ENCODE measurements at places on chromosomes 1 and 21.

DNA sequence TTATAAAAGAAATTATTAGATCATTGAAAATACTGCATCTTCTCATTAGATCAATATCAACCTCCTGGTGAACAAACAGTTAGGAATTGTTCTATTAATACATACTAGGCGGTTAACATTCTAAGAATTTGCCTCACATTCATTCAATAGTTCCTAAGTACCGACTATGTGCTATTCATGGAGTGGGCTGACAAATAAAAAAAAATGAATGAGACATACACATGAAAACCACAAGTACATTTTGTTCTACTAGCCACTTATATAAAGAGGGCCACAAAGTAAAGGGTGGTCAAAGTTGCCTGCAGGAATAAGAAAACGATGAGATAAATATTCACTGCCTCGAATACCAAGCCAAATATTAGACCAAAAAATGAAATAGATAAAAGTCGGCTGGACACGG lies 294.4 kb downstream of the SDCCAG8 start:
- DNase-seq, result no peak

- no peak for DNase-seq
Measured at GRCh38 chr1:154467434-154468102, 34.5 kb upstream of the TDRD10 start.

GRCh38 chr21:26715878-26716506 lies 129.2 kb downstream of the ADAMTS1 start:
- DNase-seq, result no peak

GRCh38 chr1:9282696-9282955 lies 10.1 kb upstream of the SPSB1 start:
- DNase-seq, result no peak

DNA sequence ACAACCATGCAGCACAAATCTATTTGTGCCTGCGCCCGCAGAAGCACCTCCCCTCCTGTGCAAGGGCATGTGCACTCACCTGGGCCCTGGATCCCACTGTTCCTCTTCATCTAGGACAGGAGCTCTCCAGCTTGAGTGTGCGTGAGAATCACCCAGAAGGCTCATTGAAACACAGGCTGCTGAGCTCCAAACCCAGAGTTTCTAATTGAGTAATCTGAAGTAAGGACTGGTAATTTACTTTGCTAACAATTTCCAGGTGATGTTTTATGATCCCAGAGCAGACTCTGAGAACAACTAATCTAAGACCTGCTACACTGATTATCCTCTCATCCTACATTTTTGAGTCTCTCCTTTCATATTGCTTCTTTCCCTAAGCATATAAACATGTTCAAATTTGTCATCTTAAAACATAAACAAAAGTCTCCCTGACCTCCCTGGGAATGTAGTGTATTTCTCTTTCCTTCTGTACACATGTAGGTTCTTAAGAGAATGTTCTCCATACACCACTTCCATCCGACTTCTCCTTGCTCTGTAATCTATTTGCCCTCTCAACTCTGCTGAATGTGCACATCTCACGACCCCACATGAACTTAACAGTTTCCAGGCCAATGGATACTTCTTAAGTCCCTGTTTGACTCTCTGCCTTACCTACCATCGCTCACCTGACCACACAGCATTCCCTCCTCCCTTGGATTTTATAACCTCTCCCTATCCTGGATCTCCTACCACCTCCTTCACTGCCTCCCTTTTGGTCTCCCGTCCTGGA lies 522.5 kb downstream of the SMYD3 start:
- no peak for DNase-seq

GRCh38 chr1:178037510-178038253 lies 56.2 kb upstream of the RASAL2 start:
- no peak for DNase-seq

- peak; percentile 35 for DNase-seq
Measured at GRCh38 chr1:2547210-2548067, 8.7 kb upstream of the TNFRSF14 start.

DNA sequence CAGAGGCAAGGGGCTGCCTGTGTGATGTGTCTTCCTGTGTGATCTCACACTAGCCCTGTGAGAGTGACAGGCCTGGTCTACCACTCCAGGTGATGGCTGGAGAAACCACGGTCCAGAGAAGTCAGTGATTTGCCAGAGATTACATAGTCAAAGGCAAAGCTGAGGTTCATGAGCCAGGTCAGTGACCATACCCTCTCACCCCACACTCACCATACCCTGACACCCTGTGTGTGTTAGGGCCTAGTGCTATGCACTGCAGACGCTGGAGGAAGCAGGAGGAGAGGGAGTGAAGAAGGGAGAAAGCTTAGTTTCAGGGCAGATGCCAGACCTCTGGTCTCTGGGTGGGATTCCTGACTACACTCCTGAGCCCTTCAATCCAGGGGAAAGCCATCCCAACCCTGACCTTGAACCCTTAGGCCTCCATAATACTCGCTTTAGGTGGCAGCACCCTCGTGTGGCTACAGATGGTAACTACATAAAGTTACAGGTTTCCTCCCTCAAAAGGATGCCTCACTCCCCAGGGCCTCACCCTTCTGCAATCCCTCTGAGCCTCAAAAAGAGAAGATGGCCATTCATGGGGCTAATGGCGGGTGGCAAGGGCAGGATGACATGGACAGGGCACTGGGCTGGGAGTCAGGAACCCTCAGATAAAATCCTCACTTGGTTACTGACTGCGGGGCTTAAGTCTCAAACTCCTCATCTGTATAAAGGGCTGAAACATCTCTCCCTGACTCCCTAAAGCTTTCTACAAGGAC lies 20.8 kb upstream of the SDC3 start:
- peak; percentile 37 for DNase-seq

DNA sequence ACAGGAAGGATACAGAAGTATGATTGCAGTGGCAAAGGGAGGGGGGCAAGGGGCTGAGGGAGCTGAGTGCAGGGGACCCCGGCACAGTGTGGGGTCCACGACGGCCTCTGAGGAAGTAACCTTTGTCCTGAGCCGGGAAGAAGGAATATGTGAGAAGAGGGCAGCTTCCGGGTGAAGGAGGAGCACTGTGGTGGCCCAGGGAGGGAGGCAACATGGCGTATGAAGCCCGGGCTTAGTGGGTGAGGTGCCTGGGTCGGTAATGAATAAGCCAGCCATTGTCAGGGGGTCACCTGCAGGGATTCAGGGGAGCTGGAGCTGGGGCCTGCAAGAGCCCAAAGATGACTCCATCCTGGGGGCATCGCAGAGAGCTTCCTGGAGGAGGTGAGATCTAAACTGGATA lies 200.4 kb downstream of the FOXD2 start:
- DNase-seq, result no peak

- no peak for DNase-seq
Measured at GRCh38 chr1:86714561-86715244, 10.3 kb downstream of the SH3GLB1 start.

DNA sequence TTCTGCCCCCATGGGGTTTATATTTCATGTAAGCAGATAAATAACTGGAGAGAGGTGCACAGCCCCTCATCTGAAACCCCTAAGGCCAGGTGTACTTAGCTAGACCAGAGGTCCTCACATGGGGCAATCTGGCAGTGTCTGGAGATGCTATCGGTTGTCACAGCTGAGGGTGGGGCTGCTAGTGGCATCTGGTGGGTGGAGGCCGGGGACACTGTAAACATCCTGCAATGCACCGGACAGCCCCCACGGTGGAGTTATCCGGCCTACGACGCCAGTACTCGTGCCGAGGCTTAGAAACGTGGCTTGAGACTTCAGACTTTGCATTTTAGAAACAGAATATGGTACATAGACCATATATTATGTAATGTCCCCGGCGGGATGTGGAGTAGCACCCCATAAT lies 186.5 kb upstream of the VAMP3 start:
- no peak for DNase-seq

- DNase-seq, result peak; percentile 30
Measured at GRCh38 chr1:84122780-84123382, 21.2 kb upstream of the PRKACB start.

- no peak for DNase-seq
Measured at GRCh38 chr1:162699366-162699765, 67.1 kb downstream of the DDR2 start.

DNA sequence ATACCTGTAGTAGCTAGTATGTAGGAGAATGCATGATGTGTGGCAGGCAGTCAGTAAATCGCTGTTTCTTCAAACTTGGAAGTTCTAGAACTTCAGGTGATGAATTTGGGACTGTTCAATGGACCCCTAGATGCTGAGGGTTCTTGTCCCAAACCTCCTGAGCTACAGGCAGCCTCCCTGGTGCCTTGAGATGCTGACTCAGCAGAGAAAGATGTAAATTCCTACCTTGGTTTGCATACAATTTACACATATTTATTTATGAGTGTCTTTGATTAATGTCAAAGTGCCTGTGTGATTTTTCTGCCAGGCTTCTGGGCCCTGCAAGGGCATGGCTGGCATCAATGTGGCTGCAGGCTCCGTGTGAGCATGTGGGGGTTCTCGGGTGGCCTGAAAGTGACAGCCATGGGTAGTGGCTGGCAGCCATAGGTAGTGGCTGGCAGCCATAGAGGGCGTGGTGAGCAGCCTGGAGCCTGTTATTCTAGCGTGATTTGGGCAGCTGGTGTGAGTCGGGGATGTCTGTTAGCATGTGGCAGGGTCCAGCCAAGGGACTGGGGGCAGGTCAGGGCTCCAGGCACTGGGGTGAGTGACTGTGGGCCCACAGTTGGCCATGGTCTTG lies 13.2 kb upstream of the POU3F1 start:
- DNase-seq, result no peak

DNA sequence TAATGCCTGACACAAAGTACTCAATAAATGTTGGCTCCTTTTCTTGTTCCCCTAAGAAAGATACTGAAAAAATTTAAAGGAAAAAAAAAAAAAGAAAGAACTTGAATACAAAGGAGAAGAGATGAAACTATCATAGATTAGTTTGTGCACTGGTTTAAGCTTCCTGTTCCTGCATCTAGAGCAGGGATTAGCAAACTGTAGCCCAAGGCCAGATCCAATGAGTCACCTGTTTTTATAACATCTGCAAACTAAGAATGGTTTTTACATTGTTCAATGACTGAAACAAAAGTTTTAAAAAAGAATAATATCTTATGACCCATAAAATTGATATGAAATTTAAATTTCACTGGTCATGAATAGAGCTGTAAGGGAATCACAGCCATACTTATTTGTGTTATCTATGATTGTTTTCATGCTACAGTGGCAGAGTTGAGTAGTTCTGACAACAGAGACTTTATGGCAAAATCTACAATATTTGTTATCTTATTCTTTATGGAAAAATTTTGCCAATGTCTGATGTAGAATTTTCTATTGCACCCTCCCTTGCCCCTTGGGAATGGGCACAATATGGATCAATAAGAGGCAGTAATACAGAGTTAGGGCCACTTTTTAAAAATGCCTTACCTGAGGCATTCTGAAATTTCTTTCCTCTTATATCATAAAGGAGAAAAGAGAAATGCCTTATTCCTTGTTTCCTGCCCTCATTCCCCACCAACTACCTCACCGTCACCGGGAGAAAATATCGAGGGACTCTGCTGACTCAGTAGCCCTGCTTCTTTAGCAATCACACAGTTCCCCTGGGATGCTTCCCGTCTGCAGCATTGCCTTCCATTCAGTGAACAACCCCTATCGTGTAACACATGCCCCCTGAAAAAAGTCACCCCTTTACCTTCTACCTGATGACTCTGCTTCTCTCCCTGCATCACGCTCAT lies 50.6 kb downstream of the WDR64 start:
- DNase-seq, result no peak

GRCh38 chr1:95095833-95096217 lies 21.3 kb upstream of the TLCD4 start:
- DNase-seq, result no peak

GRCh38 chr1:236159704-236160539 lies 17.6 kb downstream of the GPR137B start:
- no peak for DNase-seq

GRCh38 chr1:226366290-226366689 lies 41.6 kb downstream of the PARP1 start:
- no peak for DNase-seq

GRCh38 chr1:15681349-15682292 lies 2.5 kb upstream of the PLEKHM2 start:
- DNase-seq, result no peak

GRCh38 chr1:96376846-96377245 lies 344.7 kb upstream of the PTBP2 start:
- DNase-seq, result no peak

GRCh38 chr1:156648951-156649350 lies 7.0 kb downstream of the BCAN start:
- no peak for DNase-seq

DNA sequence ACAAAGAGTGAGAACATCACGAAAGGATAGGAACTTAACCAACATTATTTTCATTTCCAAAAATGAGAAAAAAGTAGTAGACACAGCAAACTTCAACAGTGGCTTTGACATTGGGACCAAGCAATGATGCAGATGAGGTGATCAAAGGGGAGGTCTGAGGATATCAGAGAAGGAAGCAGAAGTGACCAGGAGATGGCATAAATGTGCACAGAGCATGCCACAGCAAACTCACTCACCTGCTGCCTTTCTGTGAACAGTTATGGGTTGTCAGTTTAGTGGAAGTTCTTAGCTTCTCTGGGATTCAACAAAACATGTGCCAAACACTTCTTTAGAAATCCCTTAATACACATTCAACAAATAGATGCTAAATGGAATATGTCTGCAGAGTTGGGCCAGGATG lies 290.1 kb downstream of the PLPP3 start:
- DNase-seq, result no peak

- DNase-seq, result no peak
Measured at GRCh38 chr1:242890192-242890741, 364.8 kb downstream of the CEP170 start.

DNA sequence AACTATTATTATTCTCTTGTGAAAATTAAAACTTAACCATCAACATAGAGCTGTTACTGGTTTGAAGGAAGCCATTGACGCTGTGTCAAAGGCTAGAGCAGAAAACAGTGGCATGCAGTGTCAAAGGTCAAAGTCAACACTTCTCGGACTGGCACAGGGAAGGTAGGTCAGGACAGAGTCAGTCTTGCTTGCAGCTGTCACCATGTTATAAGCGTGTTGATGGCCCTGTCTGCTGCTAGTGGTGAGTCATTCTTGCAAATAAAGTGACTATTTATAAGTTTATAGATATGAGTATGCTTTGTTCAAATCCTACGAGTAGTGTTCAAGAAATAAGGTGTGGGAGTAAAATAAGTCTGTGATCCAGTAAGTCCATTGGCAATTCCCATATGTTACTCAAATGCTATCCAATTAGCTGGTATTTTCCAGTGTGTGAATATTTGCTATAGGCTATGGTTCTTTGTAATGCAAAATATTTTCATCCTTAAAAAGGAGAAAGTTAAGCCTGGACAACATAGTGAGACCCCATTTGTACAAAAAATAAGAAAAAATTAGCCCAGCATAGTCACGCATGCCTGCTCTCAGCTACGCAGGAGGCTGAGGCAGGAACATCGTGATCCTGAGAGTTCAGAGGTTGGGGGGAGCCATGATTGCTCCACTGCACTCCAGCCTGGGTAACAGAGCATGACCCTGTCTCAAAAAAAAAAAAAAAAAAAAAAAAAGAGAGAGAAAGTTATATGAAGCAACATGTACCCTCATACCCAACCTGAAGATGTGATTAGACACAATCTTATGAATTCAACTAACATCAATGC lies 26.3 kb upstream of the TINAGL1 start:
- DNase-seq, result no peak

Measured in effector CD4-positive, alpha-beta T cell (primary cell).